ENCODE measurements at places on chromosomes 11 and 22.

- no peak for DNase-seq
Observed at GRCh38 chr11:122205036-122205435, 89.0 kb upstream of the BLID start.

DNA sequence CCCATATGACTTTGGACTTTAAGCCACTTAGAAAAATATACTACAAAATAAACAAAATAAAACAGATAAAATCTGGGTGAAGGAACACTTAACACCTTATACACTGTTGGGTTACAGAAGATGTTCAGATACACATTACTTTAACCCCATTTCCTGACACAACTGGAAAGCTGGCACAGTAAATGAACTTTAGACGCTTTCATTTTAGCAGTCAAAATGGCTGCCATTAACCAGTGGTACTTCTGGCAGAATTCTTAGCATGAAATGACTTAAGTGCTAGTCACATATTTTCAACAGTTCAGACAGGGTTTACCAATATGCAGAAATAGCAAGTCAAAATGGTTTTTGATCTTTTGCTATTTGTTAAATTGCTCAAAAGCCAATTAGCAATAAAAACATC lies 37.9 kb downstream of the PIK3C2A start:
- no peak for DNase-seq

GRCh38 chr11:134334796-134335571 lies 3.2 kb downstream of the GLB1L2 start:
- DNase-seq, result no peak

GRCh38 chr11:71191201-71191600 lies 61.2 kb downstream of the SHANK2 start:
- no peak for DNase-seq

DNA sequence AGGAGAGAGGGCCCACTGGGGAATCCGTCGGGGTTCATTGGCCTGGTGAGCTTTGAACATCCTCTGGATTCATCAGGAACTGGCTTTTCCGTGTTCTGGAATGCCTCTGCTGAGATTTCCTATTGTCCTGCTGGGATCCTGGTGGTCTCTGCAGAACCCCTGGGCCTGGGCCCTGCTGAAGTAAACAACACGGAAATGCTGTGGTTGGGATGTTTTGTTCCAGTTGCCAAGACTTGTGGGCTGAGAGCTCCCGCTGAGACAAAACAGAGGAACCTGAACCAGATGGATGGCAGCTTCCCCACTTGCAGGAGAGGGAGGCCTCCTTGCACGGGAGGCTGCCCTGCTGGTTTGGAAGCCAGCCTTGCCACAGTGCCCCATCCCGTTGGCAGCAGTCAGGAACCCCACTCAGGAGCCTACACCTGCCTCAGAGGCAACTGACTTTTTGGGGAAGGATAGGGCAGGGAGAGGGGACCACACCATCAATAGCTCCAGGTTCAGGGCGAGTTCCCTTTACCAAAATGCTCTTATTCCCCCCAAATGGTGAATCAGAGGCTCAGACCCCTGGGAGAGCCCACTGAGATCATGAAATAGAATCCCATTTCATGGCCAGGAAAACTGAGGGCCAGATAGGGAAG lies 60.7 kb downstream of the LRRC32 start:
- DNase-seq, result no peak

DNA sequence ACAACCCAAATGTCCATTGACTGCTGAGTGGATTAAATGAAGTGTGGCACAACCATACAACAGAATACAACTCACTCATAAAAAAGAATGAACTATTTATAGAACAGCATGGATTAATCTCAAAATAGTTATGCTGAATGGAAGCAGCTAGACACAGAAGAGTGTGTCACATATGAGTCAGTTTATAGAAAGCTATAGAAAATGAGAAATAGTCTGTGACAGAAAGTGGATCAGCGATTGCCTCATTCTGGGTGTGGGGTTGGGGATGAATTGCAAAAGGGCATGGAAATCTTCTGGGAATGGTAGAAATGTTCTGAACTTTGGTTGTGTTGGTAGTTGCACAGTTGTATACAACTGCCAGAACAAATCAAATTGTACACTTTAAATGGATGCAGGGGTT lies 37.4 kb downstream of the PRR5L start:
- no peak for DNase-seq

GRCh38 chr11:119907122-119907851 lies 178.3 kb upstream of the NECTIN1 start:
- DNase-seq, result no peak

DNA sequence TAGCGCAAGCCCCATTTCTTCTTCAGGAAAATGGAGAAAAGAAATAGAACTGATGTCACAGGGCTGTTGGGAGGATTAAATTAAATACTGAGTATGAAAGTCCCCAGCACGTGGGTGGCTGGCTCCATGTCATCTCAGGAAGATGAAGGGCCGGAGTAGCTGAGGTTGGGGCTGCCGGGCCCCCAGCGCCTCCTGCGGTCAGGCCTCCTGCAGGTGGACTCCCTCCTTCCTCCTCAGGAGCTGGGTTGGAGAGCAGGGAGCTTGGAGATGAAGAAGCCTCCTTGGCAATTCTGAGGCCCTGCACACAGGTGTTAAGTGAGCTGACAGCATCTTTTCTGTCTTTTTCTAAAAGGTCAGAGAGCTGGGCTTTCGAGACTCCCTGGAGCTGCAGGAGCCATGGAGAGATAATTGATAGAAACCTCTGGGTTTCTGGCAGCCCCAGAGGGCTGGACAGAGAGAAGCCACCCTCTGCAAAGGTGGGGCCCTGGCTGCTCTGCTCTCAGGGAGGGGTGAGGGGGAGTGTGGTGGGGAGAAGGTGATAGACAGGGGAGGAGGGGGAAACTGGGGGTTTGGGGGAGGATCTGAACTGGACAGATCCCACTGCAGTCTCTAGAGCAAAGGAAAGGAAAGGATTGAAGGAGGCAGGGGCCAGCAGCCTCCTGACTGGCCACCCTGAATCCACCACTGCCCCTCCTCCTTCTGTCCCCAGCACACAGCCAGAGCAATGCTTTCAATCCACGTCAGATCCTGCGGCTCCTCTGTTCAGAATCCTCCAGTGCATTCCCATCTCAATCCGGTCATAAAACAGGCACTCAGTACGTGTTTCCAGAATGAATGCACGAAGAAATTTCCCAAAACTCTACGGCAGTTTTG lies 210.8 kb downstream of the CEP164 start:
- DNase-seq, result no peak

DNA sequence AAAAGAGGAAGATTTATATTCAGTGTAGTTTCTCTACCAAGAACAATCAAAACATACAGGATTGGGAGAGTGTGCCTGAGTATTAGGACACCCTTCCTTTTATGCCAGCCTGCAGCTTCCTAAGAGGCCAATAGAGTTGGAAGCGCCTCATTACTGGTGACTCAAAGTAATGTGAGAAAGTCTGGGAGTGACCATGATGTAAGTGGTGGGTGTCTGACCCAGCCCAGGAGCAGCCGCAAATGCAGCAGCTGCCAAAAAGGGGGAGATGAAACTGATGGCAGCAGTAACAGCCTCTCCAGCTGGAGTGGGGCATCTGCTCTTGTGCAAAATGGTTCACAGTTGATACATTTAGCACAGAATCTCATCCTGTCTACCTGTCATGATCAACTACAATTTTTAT lies 62.0 kb downstream of the ZNF280B start:
- DNase-seq, result no peak

DNA sequence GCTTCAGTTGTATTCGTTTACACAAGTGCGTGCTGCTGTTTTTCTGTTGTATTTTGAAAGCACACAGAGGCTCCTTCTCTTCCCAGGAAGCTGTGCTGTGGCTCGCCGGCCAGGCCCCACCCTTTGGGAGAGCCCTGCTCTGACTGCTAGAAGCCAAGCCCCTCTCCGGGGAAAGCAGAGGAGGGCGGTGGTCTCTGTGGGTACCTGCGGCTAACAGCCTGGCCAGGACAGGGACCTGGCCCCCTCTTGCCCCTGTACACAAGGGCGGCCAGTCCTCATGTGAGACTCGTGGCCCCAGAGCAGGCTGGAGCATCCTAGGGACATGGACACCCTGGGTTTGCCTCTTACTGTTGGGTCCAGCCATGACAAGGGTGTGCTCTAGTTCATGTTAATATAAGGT lies 14.8 kb downstream of the MOB2 start:
- no peak for DNase-seq

DNA sequence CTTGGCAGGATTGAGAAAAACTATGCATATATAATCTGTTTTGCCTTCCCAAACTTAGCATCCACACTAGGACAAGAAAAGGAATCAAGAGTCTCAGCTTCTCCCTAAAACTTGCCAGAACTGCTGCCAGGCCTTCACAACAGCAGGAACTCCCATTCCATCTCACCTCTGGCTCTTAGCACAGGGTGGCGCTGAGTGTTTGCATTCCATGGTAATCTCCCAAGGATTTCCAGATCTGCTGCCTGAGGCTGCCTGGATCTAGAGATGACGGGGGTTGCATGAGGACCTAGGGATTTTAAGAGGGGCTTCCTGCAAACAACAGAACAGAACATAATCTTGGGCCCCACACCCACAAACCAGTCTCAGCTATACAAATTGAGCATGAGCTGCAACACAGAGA lies 87.1 kb upstream of the OPCML start:
- DNase-seq, result no peak

DNA sequence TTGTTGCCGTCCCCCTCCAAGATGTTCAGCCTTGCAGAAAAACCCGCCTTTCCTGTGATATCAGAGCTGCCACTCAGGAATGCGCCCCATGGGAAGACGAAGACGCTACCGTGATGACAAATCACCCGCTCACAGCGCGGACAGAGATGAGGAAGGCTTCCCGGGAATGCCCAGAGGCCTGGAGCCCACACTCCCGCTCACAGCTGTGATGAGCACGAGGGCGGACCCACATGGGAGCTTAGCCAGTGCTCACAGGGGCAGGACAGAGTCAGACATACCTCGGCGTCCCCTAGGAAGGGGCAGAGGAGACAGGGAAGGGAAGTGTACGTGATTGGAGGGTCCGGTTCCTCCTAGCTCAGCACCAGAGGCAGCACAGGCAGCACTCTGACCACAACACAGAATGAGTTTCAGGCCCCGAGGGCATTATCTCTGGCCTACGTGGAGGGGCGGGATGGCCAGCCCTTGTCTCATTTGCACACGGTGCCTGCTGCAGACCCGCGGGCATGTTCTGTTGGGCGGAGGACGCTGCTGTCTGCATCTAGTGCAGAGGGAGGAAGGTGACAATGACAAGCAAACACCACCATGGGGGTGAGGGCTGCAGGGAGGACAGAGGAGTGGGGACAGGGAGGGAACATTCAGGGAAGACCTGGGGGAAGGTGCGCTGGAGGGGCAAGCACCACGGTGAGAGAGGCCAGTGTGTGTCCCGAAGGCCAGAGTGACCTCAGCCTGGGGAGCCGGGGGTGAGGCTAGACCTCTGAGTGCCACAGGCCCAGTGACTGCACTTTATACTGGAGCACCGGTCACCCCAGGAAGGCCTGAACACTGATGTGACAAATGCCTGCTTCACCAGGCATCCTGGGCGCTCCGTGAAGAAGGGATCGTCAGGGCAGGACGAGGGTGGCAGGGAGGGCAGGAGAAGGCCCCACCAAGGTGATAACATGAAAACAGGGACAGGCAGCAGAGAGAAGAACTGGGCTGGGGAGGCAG lies 79.6 kb downstream of the CELSR1 start:
- no peak for DNase-seq

- DNase-seq, result no peak
Observed at GRCh38 chr11:94972700-94973098, 657 bp downstream of the CWC15 start.

GRCh38 chr11:123510579-123510905 lies 80.5 kb downstream of the GRAMD1B start:
- DNase-seq, result no peak

DNA sequence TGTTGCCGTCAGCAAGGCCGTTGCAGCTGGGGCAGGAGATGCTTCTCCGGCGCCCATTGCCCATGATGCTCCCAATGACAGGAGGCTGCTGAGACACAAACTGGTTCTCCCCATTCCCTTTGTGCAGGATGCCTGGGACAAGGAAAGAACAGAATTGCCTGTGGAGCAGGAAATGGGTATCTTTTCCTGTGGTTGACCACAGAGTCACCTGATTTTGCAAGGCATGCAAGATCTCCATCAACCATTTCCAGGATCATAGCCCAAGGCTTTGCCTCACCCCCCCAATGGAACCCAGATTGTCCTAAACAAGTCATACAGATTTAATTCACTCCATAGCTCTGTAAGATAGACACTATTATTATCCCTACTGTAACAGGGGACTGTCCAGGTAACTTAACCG lies 148.1 kb upstream of the NARS2 start:
- no peak for DNase-seq

GRCh38 chr22:45640291-45640940 lies 31.2 kb upstream of the ATXN10 start:
- no peak for DNase-seq

- no peak for DNase-seq
Observed at GRCh38 chr11:101909087-101909486, 5.7 kb upstream of the CEP126 start.

GRCh38 chr11:84264066-84264465 lies 977.9 kb upstream of the CCDC90B start:
- DNase-seq, result no peak

GRCh38 chr11:126124231-126124661 lies 61.6 kb upstream of the CDON start:
- DNase-seq, result no peak

- DNase-seq, result no peak
Observed at GRCh38 chr11:22510741-22511140, 114.9 kb downstream of the FANCF start.

DNA sequence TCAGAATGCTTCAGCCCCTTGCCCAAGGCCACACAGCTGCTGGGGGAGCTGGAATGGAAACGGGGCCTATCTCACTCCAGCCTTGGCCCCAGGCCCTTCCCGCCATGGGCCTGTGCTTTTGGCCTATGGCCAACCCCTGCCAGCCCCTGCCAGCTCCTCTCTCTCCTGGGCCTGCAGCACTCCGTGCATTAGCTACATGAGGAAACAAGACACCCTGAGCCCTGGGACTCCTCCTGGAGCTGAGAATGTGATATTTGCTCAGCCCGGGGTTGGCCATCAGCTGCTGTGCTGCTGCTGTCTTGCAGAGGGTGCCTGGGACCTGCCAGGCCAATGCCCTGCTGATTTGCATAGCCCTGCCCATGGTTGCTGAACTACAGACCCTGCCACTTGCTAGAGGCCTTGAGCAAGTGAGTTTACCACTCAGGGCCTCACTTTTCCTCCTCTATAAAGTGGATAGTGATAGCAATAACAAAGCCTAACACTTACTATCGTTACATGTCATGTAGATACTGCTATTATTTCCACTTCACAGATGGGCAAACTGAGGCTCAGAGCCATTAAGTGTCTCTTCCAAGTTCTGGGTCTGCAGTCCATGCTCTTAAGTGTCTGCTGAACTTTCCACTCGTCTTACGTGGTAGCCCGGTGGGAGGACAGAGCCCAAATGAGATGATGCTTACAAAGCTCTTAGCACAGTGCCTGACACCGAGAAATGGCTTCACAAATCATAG lies 99.6 kb downstream of the KIAA1671 start:
- no peak for DNase-seq

DNA sequence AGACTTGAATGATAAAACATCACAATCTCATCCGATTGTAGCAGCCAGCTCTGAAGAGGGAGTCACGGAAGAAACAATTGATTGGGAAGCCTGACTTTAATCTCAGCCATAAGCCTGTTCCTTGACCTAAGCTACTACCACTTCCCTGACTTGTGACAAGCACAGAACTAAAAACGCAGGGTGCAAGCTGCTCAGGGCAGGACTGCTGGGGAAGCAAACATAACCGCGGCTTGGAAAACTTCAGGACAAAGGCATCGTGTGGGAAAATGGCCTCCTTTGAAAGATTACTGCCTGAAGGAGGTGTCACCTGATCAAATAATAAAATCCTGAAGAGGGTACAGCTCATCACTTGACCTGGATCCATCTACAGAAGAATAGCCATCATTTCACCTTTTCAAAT lies 595.3 kb upstream of the CADM1 start:
- DNase-seq, result no peak

GRCh38 chr22:22045571-22046335 lies 63.2 kb upstream of the TOP3B start:
- DNase-seq, result no peak
